Ascending aorta (tissue), 2 donors: ENCODE measurements at places on chromosomes 7 and 10.

DNA sequence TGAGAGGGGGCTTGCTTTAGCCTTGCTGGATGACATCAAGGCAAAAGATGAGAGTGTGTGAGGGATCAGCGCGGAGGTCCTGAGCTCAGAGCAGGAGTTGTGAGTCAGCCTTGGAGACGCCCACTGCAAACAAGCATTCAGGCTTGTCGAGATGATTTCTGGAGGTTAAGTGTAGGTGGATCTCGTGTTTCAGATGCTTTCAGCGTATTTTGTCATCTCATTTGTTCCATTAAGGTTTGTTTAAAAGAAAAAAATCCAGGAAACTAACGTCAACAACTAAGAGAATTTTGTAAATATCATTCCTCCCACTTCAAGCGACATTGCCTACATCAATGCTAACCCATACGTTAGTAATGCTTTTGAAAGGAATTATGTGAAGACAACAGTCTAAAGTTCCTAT is 715.4 kb upstream of the NRP1 start:
- no peak for DNase-seq

GRCh38 chr7:116708861-116709260 is 36.9 kb downstream of the MET start:
- DNase-seq = no peak

GRCh38 chr7:142454862-142455261 is 197.0 kb upstream of the PRSS58 start:
- no peak for DNase-seq

DNA sequence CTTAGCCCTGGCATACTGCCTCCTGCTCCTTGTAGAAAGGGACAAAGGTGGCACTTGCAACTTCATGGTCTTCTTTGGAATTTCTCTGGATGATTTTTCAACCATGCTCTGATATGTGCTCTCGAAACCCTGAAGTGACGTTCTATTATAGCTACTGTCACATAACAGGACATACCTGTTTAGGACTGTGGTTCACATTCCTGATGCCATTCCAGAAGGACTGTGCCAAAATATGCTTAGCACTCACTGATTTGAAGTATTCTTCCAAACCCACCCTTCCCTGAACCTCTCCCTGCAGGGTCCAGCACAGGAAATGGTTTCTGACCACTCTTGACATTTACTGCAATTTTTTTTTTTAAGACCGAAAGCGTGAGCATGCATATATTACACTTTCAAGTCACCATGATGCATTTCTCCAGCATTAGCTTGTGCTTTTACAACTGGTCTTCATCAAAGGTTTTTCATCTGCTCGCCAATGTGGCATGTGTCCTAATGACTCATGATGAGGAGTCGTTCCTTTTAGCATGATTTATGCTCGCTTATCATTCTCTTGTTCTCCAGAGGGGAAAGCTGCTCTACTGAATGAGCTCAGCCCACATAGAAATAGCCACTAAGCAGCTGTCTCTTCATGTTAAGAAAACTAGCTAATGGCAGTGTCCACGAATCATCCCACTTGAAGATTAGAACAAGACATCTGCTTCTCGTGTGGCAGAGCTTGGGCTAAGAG is 135.2 kb downstream of the ADAM12 start:
- no peak for DNase-seq

GRCh38 chr10:132103116-132103910 is 37.6 kb downstream of the JAKMIP3 start:
- no peak for DNase-seq

DNA sequence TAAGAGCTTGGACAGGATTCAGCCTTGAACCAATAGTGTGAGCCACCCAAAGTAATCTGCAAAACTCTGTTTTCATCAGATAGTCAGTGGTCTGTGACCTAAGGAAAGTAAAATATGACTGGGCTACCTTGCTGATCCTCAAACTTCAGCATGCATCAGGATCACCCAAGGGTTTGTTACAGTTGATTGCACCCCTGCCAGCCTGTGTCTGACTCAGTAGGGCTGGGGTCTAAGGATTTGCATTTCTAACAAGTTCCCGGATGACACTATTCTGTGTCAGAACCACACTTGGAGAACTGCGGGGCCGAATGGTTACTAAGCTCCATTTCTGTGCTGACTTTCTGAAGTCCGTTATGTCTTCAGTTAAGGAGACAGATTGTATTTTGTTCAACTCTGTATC is 40.6 kb upstream of the TSPAN13 start:
- DNase-seq = no peak
